Left renal cortex interstitium (tissue), 4 donors: ENCODE measurements at places on chromosomes 2 and 18.

DNA sequence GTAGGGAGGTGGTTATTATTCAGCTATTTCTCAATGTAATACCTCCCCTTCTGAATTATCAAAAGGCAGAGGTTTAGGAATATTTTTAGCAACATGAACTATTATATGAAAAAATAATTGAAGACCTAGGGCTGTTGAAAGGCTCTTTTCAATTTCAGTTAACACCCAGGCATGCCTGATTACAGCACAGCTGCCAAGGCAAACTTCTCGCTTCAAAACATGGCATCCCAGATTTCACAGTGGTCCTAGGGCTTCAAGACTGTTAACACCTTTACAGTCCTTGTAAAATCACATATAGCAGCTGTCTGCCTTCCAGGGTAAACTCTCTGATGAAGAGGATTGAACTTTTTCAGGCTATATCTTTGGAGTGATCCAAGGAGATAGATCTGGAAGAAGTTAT lies 23.2 kb downstream of the CTLA4 start:
- DNase-seq: no peak

GRCh38 chr2:220703279-220703678 lies 868.8 kb downstream of the EPHA4 start:
- no peak for DNase-seq

GRCh38 chr2:207107551-207107950 lies 58.2 kb downstream of the KLF7 start:
- no peak for DNase-seq

GRCh38 chr18:31581498-31582197 lies 10.0 kb upstream of the TTR start:
- DNase-seq: no peak

GRCh38 chr2:161754379-161754778 lies 130.2 kb downstream of the SLC4A10 start:
- no peak for DNase-seq

DNA sequence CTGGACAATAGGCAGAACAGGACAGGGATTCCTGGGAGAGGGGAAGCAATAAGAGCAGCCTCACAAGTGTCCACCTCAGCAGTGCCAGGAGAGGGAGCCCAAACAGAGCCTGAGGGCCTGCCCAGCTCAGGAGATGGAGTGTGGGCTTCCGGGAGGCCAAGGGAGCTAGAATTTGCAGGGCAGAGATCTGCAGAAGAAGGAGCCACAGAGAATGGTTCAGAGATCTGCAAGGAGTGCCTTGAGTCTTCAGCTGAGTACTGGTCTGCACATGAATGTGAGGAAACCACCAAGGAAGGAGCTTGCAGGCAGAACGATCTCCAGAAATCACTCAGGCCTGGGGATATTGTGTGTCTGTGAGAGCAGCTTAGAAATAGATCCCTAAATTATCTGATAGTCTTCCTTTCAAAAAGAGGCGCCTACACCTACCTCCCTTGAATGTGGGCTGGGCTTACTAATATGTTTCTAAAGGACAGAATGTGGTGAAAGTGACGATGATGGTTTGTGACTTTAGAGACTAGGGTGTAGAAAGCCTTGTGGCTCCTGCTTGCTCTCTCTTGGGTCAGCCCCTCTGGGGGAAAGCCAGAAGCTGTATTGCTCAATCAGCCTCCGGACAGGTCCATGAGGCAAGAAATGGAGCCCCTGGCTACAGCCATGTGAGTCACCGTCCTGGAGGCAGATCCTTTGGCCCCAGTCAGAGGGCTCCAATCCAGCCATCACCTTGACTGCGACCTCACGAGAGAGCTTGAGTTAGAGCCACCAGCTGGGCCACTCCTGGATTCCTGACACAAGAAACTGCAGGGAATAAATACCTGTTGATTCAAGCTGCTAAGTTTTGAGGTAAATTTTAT lies 7.6 kb upstream of the LPIN1 start:
- no peak for DNase-seq

- no peak for DNase-seq
Measured at GRCh38 chr2:98846041-98846440, 90.0 kb downstream of the CRACDL start.

- DNase-seq: no peak
Measured at GRCh38 chr2:147665105-147665504, 179.7 kb upstream of the ACVR2A start.

GRCh38 chr2:164146441-164146840 lies 410.6 kb upstream of the FIGN start:
- no peak for DNase-seq

DNA sequence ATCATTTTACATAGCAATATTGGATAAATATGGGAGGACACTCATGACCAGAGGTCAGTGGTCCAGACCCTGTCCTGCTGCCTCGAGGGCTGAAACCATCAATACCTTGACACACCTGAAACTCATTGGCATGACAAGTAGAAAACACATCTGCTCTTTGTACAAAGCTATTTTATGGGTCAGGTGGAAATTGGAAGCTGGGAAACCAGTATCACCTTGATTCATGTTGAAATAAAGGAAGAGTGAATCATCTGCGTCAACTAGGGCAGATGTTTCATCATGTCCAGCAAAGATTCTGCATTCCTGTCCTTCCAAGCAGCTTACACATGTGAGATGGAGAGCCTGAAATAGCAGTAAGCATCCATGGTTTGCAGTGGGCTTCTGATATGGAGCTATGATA lies 80.0 kb upstream of the ERBB4 start:
- DNase-seq: no peak

GRCh38 chr2:229492034-229492433 lies 220.9 kb upstream of the PID1 start:
- no peak for DNase-seq

- DNase-seq: no peak
Measured at GRCh38 chr2:60047347-60047746, 506.1 kb downstream of the BCL11A start.

GRCh38 chr18:6842081-6842480 lies 112.6 kb downstream of the ARHGAP28 start:
- no peak for DNase-seq

DNA sequence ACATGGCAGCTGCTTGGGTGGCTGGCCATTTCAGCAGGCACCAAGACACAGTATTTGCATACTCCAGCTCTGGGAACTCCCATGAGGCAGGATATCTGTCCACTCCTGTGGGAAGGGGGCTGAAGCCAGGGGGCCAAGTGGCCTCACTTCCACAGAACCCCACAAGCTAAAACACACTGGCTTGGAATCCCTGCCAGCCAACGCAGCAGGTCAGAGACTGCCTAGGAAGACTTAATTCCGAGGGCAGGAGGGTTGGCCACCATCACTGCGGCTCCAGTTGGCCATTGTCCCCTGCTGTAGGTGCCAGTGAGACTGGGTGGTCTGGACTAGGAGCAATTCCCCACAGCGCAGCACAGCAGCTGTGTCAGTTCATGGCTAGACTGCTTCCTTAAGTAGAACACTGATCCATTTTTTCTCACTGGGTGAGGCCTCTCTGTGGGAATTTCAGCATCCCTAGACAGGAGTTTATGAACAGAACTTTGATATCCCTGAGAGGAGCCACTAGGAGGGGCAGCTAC lies 52.0 kb downstream of the SPAG16 start:
- no peak for DNase-seq
